ENCODE measurements at places on chromosomes 5 and 9.

DNA sequence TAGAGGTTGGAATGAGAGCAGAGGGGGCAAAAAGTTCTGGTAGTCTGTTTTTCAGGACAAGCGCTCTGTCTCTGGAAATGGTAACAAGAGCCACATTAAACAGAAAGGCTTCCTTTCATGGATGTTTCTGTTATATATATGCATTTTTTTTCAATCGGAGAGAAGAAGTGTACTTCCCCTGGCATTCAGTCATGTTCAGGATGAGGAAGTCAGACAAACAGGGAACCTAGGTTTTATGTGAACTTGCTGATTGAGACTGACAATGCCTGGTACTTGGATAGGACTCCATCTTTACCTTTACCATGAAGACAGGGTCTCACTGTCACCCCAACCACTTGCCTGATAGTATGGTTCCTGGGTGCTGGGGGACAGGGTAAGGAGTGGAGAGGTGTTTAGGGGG lies 30.1 kb upstream of the ZBED3 start:
- DNase-seq, result no peak

DNA sequence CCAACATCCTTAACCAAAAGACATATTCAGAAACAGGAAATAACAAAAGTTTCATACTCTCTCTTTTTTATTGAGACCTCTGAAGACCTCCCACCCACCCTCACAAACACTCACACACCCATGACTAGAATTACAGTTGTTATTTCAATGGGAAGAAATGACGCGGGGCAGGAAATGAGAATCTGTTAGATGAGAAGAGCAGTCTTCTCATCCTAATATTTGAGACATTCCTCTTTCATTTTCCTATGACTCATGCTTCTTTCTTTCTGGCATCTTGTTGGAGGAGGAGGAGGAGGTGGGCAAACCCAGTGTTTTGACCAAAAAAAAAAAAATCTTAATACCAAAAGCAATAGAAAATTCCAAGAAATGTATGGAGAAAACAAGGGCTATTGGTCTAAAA lies 179.5 kb upstream of the TARS1 start:
- peak; percentile 66 for DNase-seq

- DNase-seq, result no peak
Observed at GRCh38 chr9:19386502-19387044, 6.5 kb upstream of the RPS6 start.

- no peak for DNase-seq
Observed at GRCh38 chr5:78923622-78923970, 61.5 kb downstream of the ARSB start.

- DNase-seq, result no peak
Observed at GRCh38 chr9:79382044-79382443, 189.7 kb upstream of the TLE4 start.

- no peak for DNase-seq
Observed at GRCh38 chr9:38020151-38021076, 48.6 kb downstream of the SHB start.

GRCh38 chr9:5899292-5899691 lies 8.6 kb downstream of the MLANA start:
- no peak for DNase-seq

DNA sequence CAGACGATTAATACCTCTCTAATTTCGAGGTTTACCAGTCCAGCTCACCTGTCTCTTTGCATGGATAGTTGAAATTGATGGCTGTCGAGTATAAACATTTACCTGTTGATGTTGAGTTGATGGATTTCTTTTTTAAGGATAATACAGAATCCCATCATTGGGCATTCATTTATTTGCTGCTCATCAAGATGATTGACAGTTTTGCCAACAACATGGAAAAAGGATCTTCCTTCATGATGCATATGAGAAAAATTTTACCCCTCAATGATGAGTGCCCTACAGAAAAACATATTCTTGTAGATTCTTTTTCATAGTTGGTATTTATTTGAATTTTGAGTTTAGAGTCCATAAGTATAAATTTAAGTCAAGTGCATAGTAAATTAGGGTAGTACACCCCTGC lies 59.2 kb downstream of the ZCCHC7 start:
- no peak for DNase-seq

- DNase-seq, result no peak
Observed at GRCh38 chr9:129242971-129243561, 65.0 kb upstream of the IER5L start.

- no peak for DNase-seq
Observed at GRCh38 chr9:101130054-101130453, 101.5 kb downstream of the PLPPR1 start.

DNA sequence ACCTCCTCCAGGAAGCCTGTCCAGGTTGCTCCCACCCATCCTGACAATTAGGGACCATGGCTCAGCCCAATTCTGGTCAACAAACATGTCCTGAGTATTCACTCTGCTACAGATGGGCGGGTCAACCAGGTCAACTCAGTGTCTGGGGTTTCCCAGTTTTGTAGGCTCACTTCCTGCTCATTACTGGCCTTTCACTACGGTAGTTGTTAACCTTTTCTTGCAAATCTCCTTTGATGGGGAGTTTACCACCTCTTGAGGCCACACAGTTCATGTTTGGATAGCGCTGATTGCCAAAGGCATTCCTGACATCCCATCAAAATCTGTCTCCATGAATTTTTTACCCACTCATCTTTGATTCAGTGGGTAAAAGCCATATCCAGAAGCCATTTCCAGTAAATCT lies 13.8 kb downstream of the TMEM8B start:
- DNase-seq, result no peak

DNA sequence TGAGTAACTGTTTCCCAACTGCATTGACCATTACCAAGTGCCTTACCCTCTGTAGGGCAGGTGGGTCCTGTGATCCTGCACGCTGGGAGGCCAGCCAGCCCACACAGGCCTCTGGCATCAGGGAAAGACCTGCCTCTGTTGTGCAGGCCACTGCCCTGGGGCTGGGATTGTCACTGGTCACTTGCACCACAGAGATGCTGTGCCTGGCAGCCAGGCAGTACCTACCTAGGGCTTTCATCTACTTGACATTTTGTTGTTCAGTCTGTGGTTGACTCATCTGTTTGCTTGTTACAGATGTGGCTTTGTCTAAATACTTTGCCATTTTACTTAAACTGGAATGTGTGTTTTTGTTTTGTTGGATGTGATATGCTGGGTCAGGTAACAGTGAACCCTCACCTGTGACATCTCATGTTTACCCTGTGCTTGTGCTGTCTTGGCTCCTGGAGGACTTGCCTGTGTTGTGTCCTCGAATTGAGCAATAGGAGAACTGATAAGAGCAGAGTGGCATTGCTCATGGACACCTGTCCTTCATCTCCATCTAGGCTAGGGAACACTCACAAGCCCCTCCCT lies 32.8 kb downstream of the SECISBP2 start:
- no peak for DNase-seq

- peak; percentile 19 for DNase-seq
Observed at GRCh38 chr5:173310861-173311785, 17.1 kb downstream of the STC2 start.

DNA sequence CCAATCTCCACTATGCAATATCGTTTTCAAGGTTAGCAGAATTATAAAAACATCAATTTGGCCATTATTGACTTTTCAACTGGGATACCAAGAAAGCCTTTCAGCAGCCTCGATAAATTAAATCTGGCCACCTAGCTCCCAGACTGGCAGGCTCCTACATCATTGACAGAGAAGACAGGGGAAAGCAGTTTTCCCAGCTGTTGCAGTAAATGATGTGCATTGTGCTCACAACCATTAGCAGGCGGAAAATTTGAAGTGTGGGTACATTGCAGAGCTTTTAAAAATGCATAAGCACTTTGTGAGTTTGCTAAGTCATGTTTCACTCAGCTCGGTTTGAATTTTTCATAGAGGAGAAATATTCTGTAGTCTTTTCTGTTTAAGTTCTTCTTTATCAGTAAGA lies 297.9 kb downstream of the KCTD16 start:
- no peak for DNase-seq

DNA sequence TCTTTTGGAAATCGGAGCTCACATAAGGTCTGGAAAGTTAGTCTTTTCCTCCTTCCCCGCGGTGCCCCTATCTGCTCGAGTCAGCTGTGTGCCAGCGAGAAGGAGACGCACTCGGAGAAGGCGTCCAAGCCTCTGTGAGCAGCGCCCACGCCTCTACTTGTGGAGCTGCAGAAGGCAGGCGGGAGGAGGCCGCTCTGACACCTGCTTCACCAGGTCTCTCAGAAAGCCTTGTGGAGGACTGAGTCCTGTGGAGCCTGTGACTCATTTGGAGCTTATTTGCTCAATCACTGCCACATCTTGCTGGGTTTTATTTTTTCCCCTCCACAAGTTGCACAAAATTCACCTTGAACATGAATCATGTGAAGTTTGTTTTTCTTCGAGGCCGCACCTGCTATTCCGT lies 117.5 kb downstream of the IRX2 start:
- no peak for DNase-seq

- DNase-seq, result no peak
Observed at GRCh38 chr5:34001241-34001841, 6.5 kb downstream of the AMACR start.

- no peak for DNase-seq
Observed at GRCh38 chr9:108727580-108728111, 128.1 kb downstream of the ACTL7B start.

GRCh38 chr9:124496075-124496449 lies 11.1 kb downstream of the NR5A1 start:
- no peak for DNase-seq

DNA sequence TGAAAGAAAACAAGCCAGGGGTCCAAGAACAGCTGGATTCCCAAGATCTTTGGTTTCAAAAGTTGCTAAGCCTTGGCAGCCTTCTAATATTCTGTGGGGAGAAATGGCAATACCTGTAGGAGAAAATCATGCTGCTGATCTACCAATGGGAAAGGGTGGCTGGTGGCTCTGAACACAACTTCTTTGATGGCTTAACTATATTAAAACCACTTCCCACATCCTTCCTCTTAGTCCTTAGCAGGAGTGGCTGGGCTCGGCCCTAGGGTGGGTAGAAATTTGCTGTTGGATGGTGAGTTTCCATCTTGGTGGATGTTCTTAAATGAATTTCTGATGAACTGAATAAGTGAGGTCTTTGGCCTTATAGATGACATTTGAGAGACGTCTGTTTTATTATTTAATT lies 19.5 kb upstream of the FBXL7 start:
- no peak for DNase-seq

GRCh38 chr5:57166276-57166675 lies 7.6 kb upstream of the GPBP1 start:
- DNase-seq, result peak; percentile 19

DNA sequence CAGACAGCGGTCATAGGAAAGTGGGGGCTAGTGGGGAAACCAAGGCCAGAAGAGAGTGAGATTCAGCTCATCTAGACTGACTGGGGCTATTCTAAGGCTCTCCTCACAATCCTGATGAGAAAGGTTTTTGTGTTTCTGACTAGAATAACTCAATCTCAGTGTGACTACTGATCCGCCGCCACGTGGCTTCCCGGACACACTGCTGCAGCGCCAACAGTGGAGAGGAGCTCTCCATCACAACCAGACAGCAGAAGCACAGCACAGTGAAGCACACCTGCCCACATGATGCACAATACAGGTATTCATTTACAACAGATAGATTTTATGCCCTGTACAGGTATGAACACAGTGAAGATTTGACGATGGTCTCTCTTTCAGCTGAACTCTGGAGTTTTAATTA lies 25.4 kb downstream of the NREP start:
- no peak for DNase-seq

- DNase-seq, result peak; percentile 63
Observed at GRCh38 chr5:64800926-64801325, 32.2 kb downstream of the CWC27 start.

GRCh38 chr5:146681585-146682105 lies 165.7 kb upstream of the GPR151 start:
- no peak for DNase-seq

DNA sequence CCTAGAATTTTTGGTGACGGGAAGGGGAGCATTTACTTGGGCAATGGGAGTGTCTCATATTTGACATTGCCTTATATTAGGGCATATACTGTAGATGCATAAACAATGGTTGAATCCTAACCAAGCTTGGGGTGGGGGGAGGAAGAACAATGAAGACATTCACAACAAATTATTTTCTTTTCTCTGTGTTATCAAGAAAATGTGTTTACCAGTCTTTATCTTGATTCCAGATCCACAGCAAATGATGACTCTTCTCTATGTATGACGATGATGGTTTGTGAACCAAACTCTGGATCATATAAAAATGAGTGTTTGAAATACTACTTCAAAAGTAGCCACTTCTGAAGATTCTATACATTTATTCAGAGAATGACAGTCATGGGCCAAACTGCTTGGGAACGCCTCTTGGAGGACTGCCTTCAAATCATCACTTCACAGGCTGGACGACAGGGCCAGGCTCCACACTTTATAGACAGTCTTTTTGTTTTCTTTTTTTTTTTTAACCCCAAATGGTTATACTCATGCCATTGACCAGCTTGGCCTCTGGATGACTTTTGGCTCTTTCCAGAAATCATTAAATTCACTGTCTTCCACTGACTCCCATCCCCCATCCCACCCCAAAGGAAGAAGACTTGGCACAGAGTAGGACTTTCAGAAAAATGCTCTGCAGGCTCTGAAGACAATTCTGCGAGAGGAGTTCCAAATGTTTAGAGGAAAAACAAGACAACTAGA lies 123.8 kb upstream of the LIFR start:
- no peak for DNase-seq

GRCh38 chr5:78757269-78758053 lies 108.9 kb upstream of the LHFPL2 start:
- DNase-seq, result peak; percentile 84

- DNase-seq, result no peak
Observed at GRCh38 chr9:137407590-137408300, 15.2 kb downstream of the EXD3 start.

- DNase-seq, result no peak
Observed at GRCh38 chr5:132298298-132299212, 4.4 kb downstream of the SLC22A4 start.

- no peak for DNase-seq
Observed at GRCh38 chr5:76657683-76658311, 34.6 kb upstream of the F2RL2 start.

DNA sequence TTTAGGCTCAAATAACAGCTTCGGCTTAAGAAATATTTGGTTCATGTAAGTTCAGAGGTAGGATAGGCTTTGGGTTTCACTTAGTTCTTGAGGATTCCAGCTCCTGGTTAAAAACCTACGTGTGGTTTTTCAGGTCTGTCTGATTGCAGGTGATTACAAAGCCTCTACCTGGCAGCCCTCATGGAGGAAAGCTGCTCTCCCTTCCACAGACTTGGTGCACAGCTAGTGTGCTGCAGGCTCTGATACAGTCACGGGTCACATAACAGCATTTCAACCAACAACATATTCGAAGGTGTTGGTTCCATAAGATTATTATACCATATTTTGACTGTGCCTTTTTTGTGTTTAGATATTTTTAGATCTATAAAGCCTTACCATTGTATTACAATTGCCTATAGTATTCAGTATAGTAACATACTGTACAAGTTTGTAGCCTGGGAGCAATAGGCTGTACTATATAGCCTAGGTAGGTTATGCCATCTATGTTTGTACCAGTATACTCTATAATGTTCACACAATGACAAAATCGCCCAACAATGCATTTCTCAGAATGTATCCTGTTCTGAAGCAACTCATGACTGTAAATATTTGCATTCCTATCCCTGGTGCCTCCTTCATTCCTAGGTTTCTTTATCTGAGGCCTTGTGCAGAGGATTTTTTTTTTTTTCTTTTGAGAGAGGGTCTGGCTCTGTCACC lies 8.0 kb upstream of the DCP2 start:
- peak; percentile 36 for DNase-seq
